ENCODE measurements at places on chromosomes 4 and X.

DNA sequence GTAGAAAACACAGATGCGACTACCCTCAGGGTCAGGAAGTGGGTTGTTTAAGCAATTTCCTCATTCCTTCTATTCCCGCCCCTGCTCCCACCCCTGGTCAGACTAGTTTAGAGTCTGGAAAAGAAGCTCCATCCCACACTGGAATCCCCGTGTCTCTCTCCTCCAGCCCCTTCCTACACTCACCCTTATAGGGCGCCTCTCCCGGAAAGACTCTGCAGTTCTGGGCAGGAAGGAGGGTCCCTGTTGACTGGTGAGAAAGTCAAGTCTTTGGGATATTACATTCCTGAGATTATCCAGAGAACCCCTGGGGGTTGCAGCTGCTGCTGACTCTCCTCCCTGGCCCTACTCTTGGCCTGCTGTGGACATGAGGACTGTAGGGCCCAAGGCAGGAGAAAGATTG, 11.9 kb downstream of the STARD8 start:
- no peak for DNase-seq

- no peak for DNase-seq
These were observed 153.7 kb downstream of the APBB2 start for GRCh38 chr4:41060352-41061334.

DNA sequence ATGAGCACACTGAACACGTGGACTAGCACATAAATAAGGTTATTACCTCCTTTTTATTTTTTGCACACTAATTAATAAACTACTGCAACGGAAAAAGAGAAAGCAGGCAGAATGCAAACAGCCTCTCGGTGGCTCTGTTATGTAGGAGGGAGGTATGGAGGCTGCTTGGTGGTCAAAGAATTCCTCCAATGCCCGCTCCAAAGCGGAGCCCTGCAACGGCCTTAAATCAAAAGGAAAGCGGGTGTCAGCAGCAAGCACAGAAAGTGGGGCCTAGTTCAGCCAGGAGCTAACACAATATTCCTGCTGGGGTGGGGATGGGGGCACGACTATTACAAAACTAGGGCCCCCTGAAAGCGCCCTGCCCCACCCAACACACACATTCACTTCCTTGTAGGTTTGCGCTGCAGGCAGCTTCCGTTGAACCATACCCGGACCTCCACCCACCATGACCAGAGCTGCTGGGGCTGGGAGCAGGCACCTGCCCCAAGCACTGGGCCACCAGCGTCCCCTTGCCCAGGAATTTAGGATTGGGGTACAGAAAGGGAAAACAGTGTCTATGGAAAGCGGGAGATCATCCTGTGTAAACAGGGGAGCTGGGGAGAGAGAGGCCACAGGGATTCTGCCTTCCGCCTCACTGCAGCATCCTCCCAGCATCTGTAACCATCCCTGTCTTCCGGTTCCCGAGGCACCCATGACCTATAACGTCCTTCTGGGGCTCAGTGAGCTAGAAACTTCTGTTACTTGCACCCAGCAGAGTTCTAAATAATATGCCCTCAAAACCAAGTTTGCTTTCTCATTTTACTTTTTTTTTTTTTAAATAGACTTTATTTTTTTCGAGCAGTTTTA, 57.1 kb upstream of the DDX3X start:
- DNase-seq: no peak

DNA sequence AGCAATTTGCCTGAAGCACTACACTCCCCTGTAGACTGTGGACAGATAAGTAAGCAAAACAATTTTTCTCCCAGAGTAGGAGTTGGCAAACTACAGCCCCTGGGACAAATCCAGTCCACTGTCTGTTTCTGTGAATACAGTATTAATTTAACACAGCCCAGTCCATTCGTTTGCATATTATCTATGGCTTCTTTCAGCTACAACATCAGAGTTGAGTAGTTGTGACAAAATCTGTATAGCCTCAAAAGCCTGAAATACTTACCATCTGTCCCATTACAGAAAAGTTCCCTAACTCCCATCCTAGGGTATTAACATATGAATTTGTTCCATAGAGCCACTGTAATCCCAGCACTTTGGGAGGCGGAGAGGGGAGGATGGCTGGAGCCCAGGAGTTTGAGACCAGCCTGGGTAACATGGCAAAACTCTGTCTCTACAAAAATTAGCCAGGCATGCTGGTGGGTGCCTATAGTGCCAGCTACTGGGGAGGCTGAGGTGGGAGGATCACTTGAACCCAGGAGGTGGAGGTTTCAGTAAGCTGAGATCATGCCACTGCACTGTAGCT, 53.0 kb downstream of the AMELX start:
- no peak for DNase-seq

DNA sequence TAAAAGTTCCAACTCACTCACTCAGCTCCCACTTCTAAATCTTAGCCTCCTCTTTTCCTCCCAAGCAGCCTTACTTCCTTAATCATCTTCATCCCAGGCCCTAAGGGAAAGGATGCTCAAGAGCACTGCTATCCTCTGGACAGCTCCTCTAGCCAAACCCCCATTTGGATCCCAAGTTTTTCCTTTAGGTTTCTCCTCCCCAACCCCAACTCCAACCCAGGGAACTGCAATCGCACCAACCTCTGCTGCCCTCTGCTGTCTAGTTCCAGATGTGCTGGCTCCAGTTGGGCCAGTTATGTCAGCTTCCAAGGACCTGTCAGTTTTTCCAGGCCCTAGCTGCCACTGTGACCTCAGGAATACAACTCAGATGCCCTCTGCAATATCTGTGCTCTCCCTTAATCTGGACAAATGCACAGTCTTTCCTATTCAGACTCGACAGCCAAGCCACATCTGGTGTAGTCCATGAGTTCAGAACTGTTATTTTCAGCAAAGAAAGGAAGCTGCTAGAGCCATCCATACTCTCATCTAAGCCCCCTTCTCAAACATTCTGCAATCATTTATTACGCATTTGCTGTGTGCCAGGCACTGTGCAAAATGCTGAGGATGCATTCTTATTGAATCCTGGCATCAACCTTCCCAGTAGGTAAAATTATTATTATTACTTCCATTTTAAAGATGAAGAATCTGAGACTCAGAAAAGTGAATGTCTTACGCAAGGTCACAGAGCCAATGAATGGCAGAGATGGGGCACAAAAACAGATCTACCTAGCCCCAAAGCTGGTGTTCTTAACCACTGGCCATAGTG, 12.3 kb upstream of the XPNPEP2 start:
- no peak for DNase-seq

DNA sequence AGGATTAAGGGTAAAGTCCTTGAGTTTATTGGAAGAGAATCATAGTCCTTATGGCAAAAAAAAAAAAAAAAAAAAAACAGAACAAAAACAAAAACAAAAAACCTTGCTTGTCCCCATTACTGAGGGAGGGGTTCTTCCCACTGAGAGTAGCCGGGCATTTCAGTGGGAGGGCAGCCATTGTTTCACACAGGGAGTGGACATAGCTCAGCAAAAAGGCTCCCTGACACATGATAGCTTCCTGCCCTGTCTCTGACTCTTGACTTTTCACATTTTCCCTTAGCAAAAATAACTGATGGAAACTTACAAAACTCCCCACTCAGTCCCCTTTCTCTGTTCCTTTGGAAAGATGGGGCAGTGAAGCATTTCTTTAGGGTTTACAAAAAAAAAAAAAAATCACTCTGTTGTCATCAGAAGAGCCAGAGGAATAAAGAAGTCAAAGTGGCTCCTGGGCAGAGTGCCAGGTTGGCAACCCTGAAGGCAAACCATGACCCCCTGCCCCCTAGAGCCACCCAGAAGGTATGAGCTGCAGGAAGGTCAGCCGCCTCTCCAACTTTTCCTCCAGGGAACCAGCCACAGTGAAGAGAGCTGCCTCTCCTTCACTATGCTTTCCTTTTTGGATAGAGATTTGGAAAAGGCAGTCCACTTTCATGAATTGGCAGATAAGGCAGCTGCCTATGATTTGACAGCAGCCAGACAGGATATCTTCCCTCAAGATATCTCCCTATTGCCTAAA, 170.6 kb downstream of the KDR start:
- DNase-seq: no peak

Measured in T-helper 1 cell (primary cell).